ENCODE measurements at places on chromosomes 3 and 15.
A peak's percentile ranks its signal among the peaks of the same experiment; 100 is the strongest.

- DNase-seq = no peak
Measured at GRCh38 chr15:95032156-95032555, 800.8 kb downstream of the MCTP2 start.

GRCh38 chr3:138336454-138336999 lies 6.9 kb upstream of the NME9 start:
- no peak for DNase-seq

DNA sequence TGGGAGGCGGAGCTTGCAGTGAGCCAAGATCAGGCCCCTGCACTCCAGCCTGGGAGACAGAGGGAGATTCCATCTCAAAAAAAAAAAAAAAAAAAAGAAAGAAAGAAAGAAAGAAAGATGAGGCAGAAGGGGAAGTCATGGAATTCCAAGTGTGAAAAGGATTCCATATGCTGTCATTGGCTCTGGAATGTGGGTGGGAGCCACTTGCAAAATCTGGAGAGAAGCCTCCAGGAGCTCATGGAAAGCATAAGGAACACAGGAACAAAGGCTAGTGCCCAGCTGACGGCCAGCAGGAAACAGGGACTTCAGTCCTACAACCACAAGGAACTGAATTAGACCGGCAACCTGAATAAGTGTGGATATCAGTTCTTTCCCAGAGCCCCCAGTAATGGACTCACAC lies 12.5 kb upstream of the TRAK1 start:
- no peak for DNase-seq

GRCh38 chr15:100905850-100906249 lies 13.3 kb upstream of the LRRK1 start:
- DNase-seq = no peak

- DNase-seq = peak; percentile 57
Measured at GRCh38 chr15:98647026-98647773, 1.1 kb upstream of the IGF1R start.

DNA sequence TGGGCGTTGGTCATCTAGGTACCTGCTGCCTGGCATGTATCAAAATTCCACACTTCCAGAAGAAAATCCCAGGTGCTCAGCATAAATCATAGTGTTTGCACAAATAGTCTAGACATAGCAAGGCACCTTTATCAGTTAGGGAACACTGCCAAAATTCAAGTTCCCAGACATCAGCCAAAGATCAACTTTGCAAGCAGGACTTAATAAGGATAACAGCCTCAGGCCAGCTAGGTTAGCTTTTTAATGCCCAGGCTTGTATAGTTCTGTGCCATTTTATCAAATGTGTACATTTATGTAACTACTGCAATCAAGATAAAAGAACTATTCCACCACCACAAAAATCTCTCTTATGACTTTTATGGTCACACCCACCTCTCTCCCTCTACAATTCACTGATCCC lies 30.7 kb downstream of the DZIP3 start:
- DNase-seq = no peak

GRCh38 chr3:134381831-134382442 lies 7.7 kb upstream of the AMOTL2 start:
- no peak for DNase-seq

DNA sequence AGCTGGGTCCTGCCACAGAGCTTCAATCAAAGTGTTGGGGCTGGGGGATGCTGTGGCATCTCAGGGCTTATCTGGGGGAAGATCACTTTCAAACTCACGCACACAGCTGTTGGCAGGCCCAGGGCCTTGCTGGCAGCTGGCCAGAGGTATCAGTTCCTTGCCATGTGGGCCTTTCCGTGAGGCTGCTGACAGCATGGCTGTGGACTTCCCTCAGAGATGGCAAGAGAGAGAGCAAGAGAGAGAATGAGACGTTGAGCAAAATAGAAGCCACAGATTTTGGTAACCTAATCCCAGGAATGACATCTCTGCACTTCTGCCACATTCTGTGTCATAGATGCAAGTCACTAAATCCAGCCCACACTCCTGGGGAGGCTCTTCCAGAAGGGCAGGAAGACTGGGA lies 91.0 kb downstream of the TPRG1 start:
- DNase-seq = no peak

GRCh38 chr15:81189583-81190283 lies 6.9 kb upstream of the IL16 start:
- no peak for DNase-seq

DNA sequence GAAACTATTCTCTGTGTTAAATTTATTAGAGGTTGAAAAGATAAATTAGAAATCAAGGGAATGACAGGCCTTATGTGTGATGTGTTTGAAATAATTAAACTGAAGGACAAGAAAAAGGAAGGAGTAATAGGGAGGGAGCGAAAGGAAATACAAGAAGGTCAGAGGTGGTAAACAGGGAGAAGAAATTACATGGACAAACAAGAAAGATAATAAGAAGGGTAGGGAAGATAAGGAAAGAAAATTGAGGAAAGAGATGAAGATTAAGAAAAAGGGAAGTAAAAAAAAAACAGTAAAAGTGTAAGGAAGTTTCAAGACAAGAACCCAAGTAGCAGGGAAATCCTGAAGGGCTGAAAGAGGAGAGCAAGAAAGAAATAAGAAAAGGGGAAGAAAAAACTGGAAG lies 26.2 kb upstream of the ANXA2 start:
- DNase-seq = no peak
